ENCODE measurements at places on chromosomes 5 and 9. TPM values are rescaled to one million over a fixed set of nuclear protein-coding genes. Genes with fewer than 3 reads are reported as not detected.

PCDHGB4 gene
- not detected for total RNA-seq

DNA sequence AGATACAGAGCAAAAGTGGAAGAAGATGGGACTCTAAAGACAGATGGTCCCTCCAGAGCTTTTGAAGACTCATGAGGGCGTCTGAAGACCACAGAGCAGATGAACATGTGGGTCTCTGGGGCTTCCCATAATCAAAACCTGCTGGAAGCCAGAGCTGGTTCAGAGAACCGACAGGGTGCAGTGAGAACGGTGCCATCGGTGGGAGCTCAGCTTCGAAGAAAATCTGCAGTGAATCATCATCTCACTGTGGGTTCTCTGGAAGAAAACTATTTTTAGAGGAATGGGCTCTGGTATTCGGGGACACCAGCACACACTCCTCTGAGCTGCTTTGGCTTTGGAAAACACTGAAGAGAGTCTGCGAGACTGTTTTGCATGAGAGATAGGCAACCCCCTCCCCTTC lies 222.4 kb upstream of the PANK3 start:
- DNase-seq: no peak

DNA sequence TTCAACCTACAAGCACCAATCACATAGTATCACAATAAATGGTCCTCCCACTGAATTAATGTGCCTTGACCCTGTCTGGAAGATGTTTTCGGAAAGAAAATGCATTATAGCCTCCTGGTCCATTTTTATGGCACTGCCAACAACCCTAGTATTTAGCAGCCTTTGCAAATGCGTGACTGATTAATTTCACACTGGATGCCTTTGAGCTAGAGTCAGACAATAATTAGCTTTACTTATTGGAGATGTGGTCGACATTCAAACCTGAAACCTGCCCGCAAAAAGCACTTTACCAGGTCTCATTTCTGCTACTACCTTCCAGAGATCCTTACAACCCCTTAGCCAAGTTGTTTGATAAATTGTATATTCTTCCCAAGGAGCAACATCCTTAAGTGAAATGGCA lies 119.3 kb upstream of the DPYSL3 start:
- DNase-seq: no peak

AMACR gene
- total RNA-seq: 13.6 TPM

Measured in HT-29 (cell line).